ELF-1 (cell line): ENCODE measurements at places on chromosomes 3 and 15.
A peak's percentile ranks its signal among the peaks of the same experiment; 100 is the strongest.

DNA sequence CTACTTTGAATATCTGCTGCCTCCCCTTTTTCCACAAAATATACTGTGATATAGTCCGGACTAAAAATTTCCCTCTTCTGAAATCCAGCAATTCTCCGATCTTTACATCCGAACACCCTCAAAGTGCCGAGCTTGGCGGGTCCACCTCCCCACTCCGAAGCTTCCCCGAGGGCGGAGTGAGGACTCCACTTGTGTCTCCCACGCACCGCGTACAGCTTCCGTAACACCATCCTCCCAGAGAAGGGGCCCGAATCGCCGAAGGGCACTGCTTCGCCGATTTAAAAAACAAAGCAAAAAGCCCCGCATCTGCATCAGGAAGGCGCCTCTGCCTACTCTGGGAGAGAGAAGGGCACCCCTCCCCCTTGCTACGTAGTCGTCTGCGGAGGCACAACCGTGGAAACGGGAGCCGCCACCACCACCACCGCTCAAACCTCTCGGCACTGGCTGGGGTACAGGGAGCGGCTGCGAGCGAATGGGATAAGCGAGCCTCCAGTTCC lies 551 bp downstream of the NCBP2 start:
- no peak for DNase-seq

- DNase-seq = no peak
These were observed 36.0 kb downstream of the MCF2L2 start for GRCh38 chr3:183392186-183393034.

DNA sequence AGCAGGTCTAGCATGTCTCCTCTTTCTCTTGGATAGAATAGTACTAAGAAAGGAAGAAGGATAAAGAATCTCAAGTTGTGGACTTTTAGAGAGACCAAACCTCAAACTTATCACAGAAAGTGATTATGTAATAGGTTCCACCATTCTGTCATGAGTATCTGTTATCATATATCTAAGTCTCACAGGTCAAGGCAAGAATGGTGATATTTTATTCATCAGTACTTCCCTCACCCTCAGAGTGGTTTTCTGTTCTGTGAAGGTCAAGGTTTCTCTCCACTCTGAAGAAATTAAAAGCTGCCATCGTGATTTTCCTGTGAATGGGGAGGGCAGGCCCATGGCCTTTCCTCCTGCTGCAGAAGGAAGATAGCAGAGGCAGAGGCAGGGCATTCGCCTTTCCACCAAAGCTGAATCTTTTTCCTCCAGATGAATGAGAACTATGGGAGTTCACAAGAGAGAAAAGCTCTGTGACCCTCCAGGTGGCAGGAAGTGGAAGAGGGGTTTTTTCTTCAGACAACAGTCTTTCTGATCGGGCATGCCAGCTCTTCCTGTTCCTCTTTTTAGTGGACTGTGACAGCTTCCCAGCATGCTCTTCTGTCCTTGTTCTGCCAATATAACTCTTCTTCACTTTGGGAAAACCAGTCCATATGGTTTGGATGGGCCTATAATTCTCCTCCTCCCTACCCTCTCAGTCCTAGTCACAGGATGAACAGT lies 37.1 kb upstream of the CCK start:
- DNase-seq = no peak

- peak; percentile 30 for DNase-seq
These were observed 21.5 kb downstream of the AGTR1 start for GRCh38 chr3:148718982-148719862.

DNA sequence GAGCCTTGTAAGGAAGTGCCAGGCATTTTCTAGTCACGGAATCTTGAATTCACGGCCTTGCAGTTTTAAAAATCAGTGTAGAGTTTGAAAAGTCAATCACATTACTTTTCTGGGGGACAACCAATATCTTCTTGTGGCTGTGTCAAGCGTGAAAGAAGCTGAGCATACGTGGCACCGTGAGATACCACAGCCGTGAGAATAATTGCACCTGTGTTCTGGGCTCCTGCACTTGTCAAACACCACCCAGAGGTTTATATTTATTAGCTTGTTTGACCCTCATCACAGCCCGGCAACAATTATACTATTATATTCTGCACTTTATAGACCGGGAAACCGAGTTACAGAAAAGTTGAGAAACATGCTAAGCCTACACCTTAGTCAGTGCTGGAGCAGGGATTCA lies 45.2 kb downstream of the ARRDC4 start:
- no peak for DNase-seq

GRCh38 chr15:43169888-43170287 lies 15.3 kb upstream of the CCNDBP1 start:
- DNase-seq = no peak

DNA sequence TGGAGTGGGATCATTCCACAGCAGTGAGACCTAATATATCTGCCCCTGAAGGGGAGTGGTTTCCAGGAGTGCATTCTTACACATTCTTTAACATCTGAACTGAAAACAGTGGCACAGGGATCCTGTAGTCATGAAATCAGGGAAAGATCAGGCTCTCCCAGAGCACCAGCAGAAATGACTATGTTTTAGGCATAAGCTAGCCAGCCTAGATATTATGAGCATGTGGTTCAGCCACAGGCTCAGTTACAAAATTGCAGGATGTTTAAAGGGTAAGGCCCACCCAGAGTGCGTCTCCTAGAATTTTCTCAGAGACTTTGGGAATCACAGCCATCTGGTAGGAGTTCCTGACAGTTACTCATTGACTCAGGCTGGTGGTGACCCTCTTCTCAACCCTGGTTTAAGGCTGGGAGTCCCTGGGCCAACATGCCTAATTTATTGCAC lies 20.9 kb downstream of the FSTL1 start:
- no peak for DNase-seq

DNA sequence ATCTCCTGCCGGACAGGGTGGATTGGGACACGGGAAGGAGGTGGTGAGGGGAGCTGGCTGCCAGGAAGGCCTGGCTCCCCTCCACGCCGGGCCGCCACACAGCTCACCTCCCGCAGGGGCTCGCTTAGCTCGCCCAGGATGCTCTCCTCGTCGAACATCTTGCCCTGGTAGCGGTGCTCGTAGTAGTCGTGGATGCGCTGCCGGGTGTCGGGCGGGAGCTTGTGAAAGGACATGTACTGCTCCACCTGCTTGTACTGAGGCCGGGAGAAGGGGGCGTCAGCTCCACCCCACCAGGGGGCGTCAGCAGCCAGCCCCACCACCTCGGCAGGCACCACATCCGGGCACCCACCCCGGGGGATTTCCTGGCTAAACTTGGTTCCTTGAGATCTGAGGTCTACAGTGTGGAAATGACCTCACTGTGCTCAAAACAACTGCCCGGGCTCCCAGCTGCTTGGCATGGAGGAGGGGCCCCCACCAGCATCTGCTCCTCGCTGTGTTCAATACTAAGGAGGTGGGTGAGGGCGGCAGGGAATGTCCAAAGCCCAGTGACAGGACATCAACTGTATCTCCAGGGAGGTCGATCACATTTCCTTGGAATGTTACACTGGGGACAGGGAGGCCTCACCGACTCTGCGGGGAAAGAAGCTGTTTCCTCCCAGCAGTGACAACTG lies 43.4 kb downstream of the HCN4 start:
- DNase-seq = peak; percentile 52

- DNase-seq = peak; percentile 81
These were observed 107.7 kb downstream of the CHCHD4 start for GRCh38 chr3:14016900-14017475.

- no peak for DNase-seq
These were observed 32.6 kb downstream of the BLM start for GRCh38 chr15:90749754-90750153.

DNA sequence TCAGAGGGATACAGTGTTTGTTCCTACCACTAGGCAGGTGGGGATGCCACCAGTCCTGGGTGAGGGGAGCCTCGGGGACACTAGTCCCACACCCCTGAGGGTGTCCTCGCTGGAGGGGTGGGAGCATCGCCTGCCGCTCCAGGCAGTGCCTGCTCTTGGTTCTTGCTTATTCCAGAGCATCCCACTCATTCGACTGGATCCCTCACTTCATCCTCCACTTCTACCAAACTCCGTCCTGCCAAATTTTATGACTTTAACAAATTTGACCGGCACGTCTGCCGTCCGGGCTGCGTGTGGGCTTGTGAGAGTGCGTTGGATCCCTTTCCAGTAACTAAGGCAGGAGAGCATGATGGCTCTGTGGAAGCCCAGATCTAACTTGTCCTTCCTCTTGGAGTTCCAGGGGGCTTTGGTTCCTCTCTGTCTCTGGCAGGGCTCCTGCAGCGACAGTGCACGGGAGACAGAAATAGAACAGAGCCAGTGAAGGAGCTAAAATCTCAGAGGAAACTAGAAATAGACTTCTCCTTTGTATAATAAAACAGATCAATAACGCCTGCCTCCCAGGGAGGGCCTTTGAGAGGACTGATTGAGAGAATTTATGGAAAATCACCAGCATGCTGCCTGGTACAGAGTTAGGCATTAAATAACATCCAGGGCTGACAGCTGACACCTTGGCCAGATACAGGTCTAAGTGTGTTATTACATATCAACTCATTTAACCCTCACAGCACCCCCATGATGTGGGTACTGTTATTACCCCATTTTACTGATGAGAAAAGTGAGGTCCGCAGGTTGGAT lies 34.5 kb downstream of the MGLL start:
- DNase-seq = no peak

DNA sequence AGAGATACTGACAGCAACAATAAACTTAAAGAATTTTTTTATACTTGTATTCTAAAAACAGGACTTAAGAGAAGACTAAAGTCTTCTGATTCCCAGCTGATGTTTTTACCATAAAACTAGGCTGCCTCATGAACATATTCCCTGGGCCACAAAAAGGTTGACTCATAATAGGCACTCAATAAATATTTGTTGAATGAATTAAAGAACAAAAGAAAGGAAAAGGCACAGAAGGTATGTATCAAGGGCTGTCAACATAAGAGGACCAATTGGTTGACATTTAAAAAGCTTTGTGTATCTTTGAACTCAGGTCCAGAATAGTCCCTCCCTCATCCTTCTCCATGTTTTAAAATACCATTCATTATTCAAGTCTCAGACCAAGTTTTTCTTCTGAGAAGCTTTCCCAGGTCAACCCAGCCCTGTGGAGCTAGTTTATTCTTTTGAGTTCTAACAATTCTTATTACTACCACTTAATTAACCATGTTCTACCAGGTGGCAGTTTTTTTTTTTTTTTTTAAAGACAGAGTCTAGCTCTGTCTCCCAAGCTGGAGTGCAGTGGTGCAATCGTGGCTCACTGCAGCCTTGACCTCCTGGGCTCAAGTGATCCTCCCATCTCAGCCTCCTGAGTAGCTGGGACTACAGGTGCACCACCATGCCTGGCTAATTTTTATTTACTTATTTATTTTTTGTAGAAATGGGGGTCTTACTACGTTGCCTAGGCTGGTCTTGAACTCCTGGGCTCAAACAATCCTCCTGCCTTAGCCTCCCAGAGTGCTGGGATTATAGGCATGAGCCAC lies 17.5 kb upstream of the ARHGEF3 start:
- no peak for DNase-seq

DNA sequence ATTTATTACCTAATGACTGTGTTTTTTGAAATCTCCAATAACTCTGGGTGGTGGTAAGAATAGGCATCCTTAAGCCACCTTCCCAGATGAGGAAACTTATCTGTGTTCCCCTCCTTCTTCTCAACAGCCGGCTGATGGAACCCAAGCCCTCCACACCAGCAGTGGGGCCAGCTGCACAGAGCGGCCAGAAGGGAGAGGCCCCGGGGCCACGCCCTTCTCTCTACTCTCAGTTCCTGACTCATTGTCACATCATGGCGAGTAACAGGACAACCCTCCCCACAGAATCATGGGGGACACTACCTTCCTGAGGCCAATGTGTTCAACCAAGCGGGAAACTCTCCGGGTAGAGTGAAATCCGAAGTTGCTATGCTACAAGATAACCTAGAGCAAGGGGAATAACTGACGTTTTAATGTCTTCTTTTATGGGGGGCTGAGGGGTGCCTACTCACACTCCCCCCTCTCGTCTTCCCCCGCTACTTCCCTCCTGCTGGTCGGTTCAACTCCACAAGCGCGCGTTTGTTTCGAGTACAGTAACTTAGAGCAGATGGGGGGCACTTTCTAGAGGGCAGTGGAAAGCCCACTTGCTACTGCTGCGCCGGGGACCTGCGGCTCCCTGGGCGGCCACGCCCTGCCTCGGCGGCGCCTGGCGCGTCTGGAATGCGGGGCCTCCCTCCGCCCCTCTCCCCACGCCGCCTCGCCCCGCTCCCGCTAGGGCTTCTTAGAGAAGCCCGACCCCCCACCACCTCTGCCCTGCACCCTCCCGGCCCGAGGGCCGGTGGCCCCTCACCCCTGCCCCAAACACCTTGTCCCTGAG lies 621 bp downstream of the ANXA2 start:
- DNase-seq = peak; percentile 76
